Osteocyte (in vitro differentiated cells): ENCODE measurements at places on chromosomes 5 and 9.

GRCh38 chr9:106927916-106928315, 65.0 kb downstream of the ZNF462 start:
- DNase-seq = no peak

- DNase-seq = no peak
Measured at GRCh38 chr9:2043881-2044462, 28.8 kb downstream of the SMARCA2 start.

DNA sequence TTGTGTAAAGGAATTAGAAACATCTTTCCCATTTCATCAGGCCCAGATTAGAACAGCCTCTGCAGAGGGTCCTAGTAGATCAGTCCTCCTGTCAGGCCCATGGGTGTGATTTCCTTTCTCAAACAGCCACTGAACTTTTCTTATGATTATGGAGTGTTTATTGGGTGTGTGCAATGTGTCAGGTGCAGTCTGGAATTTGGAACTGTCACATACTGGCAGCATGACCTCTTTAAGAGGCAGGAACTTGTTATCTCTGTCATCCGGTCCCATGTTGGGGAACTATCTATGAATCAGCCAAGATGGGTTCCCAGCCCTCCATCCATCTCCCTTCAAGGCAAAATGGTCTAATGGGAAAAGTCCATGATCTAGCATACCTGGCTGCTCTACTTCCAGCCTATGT, 11.6 kb upstream of the MEGF9 start:
- no peak for DNase-seq

DNA sequence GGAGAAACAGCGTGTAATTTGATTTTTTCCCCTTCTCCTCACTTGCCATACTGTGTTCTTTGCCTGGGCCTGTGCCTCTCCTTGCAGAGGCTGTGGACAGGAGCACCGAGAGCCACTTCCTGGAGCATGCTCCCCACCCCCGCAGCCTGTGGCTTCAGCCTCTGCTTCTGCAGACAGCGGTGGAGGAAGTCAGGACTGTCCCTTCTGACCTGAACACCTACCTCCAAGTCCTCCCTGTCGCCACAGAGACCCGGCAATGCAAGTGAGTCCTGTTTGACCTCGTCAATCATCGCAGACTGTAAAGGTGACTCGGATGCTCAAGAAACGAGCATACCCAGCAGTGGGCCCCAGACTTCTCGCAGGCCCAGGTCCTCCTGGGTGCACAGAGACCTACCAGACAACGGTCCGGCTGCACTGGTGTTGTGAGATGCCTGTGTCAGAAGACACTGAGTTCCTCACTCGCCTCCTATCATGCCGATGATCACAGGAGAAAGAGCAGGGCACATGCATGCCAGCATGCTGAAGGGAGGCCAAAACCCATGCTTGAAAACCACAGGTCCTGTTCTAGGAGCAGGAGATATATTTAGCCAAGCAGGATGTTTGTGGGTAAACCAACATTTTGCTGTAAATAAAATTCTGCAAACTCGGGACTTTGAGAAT, 198.8 kb downstream of the AUH start:
- peak; percentile 80 for DNase-seq

DNA sequence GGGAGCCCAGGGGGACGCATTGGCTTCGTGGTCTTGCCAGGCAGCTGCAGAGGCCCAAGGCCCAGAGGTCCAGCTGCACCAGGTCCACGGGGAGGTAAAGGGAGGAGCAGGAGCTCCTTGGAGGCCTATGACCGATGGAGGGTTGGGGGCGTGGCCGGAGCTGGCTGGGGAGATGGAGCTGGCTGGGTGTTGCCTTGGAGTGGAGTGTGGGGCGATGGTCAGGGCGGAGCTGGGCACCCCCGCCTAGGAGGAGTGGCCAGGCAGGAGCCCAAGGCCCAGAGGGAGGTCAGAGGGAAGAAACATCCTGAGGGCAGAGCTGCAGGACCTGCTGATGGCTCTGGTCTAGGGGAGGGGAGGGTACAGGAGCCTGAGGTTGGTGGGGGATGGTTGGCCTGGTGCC, 44.6 kb downstream of the KCNT1 start:
- DNase-seq = no peak

DNA sequence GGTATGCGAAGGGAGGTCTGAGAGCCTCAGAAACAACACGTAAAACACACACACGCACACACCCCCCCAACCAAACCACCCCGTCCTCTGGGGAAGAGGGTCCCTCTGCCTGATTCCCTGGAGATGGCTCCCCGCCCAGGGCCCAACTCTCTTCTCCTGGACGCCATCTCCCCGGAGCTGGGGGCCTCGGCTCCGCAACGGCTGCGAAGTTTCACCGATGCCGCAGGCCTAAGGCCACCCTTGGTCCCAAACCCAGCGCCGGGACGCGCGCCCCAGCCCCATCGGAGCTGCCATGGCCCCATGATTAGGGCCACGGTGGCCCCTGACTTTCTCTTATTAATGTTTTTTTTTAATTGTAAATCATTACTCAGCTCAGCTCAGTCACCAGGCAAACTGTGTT, 181.4 kb upstream of the TBCA start:
- no peak for DNase-seq

- DNase-seq = no peak
Measured at GRCh38 chr5:176881021-176881749, 18.0 kb downstream of the HK3 start.

DNA sequence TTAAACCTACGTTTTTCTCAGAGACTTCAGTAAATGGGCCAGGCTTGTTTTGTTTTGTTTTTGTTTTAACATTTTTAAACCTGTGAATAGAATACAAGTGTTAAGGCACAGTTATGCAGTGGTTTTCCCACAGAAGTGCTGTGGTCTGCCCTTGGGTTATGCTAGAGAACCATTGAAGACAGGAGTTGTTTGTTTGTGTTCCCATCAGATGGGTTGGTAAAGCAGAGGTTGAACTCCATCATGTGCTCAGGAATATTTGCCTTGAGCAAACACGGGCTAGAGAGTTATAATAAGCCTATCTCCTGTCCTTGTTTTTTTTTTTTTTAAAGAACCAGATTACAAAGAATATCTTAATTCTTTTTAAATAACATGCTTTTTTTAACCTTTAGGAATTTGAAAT, 28.5 kb downstream of the RHOBTB3 start:
- no peak for DNase-seq

GRCh38 chr5:11385251-11385900, 518.9 kb downstream of the CTNND2 start:
- no peak for DNase-seq

DNA sequence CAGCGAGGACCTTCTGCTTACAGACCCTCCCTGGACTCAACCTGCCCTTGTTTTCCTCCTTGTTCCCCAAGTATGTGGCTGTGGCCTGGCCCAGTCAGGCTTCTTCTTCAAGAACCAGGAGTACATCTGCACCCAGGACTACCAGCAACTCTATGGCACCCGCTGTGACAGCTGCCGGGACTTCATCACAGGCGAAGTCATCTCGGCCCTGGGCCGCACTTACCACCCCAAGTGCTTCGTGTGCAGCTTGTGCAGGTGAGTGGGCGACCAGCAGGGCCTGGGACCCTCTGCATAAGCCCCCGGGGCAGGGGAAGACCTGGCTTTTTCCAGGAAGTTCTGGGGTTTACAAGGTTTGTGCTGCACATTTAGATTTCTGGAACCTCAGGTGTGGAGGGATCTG, 56.9 kb downstream of the ABLIM3 start:
- DNase-seq = no peak

GRCh38 chr5:17346811-17347210, 129.4 kb downstream of the BASP1 start:
- no peak for DNase-seq

- DNase-seq = no peak
Measured at GRCh38 chr9:113609562-113610318, 146.2 kb downstream of the RGS3 start.

DNA sequence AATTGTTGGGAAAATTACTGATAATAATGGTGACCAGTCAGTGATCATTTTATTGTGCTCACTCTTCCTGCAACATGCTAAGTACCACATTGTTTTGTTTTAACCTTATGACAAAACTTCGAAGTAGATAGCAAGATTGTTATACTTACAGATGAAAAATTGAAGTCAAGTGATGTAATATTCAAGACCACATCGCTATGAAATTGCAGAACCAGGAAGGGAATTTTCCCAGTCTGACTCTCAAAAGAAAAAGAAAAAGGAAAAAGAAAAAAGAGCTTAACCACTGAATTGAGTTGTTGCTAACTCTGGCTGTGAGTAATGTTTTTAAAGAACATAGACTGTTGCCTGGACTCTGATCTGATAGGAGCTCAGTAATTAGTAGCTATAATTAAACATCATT, 170.6 kb upstream of the HAPLN1 start:
- DNase-seq = no peak

GRCh38 chr9:126872516-126872915, 12.1 kb downstream of the ZBTB34 start:
- no peak for DNase-seq

DNA sequence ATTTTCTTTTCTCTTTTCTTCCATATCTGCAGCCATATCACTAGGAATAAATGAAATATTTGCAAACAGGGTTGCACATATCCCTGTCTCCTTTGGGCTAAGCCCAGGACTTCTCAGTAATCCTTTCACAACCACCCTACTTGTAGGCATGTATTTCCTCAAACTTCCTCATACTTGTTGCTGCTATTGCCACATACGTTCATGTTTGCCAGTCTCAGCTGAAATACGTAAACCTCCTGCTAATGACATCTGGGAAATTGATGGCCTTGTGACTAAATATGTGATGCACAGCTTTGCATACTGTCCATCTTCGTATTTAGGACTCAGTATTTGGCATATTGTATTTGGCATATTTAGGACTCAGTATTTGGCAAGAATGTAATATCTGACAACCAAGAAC, 224.6 kb downstream of the PLK2 start:
- no peak for DNase-seq

DNA sequence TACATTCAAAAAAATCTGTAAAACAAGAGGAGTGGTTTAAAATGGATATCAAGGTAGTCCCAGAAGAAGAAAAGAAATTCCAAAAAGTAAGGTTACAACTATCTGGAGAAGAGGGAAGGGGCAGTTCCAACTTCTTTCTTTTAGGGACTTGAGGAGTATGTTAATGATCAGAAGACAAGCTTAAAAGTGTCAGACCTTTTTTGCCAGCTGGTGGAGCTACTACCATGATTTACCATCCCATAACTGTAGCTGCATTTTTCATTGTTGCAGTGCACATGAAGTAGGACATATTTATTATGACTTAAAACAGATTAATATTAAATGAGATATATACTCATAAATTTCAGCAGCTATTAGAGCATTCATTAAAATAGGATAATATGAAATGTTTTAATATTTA, 158.5 kb upstream of the RGS7BP start:
- no peak for DNase-seq

GRCh38 chr5:147803926-147804325, 21.4 kb upstream of the JAKMIP2 start:
- no peak for DNase-seq

DNA sequence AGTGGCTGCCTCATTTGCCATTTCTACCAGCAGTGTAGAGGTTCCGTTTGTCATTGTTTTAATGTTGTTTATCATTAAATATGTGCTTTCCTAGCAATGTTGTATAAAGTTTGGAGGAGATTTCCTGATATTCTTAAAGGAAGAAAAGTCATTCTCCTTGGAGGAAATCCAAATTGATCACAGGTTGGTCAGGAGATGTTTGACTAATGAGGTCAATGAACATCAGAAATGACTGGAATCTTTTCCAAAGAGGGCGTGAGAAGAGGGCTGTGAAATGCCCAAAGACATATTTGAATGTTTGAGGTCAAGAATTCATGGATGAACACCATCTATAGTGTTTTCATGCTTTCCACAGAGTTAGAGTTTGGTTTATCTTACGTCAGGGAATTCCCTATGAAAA, 471.3 kb downstream of the MAT2B start:
- DNase-seq = no peak

DNA sequence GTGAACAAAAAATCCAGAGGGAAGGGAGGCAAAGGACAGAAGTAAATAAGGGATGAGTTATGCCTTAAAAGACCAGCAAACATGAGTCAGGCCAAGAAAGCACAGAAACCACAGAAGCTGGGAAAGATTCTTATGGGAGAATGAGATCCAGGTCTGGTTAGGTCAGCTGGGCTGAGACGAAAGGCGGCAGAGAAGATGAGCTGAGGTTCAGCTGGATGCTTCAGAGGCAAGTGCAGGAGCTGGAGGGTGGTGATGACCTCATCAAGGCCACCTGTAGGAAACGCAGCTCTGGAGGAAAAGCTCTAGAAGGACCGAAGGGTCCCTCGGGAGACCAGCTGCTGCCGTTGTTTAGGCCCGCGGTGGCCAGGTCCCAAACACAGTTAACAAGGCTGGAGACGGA, 152.0 kb downstream of the MYO10 start:
- DNase-seq = no peak

DNA sequence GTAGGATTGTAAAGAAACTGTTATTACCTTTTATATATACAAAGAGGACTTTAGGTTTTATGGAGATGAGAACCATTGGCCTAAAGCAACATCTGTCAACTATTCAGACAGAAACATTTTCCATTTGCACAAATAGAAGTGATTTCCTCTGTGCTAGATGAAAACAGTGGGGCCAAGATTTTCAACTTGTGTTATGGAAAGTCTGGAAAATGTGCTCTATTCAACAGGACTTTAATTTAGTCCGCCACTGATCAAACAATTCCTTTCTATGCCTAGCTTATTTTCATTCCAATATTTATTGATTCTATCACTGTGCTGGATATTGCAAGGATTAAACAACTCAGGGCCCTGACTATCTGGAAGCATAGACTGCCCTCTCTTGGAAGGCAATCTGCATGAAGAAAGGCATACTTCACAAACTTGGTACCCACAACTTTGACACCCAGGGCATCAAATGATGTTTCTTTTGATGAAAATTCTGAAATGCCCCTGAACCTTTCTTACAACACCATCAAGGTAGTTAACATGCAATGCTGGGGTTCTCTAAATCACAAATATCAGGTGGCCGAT, 126.6 kb upstream of the HMHB1 start:
- DNase-seq = no peak

GRCh38 chr5:175466700-175467318, 11.6 kb upstream of the SFXN1 start:
- no peak for DNase-seq

GRCh38 chr5:102971676-102972293, 148.2 kb downstream of the GIN1 start:
- DNase-seq = no peak

DNA sequence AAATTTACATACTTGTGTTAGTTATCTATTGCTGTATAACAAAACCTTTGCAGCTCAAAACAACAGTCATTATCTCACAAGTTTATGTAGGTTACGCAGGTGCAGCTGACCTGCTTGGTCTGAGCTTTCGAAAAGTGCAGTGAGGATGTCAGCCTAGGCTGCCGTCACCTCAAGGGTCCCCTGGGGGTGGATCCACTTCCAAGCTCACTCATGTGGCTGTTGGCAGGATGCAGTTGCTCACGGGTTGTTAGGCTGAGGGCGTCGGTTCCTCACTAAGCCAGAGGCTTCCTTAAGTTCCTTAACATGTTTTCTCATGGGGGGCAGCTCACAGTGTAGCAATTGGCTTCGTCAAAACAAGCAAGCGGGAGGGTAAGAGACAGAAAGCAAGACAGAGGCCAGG, 139.8 kb downstream of the DOCK8 start:
- no peak for DNase-seq

- no peak for DNase-seq
Measured at GRCh38 chr5:163105456-163105855, 331.9 kb upstream of the CCNG1 start.
